Fibroblast of pulmonary artery (primary cell): ENCODE measurements at places on chromosomes 6 and 20.
A peak's percentile ranks its signal among the peaks of the same experiment; 100 is the strongest.

DNA sequence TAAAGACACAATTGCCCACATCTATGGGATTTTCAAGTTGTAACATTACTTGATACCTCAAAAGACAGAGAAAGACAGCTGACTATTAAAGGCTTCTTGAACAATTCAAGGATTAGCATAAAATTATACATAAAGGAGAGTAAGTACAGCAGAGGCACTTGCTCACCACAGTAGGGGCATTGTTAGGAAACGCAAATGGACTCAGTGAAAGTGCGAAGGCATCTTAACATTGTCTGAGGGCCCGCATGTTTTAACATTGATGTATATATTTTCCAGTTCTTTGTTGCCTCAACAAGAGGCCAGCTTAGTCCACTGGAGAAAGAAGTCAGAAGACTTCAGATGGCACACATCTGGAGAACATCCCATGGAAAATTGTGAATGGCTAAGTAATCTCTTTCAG lies 115.4 kb downstream of the SIM1 start:
- DNase-seq = no peak

DNA sequence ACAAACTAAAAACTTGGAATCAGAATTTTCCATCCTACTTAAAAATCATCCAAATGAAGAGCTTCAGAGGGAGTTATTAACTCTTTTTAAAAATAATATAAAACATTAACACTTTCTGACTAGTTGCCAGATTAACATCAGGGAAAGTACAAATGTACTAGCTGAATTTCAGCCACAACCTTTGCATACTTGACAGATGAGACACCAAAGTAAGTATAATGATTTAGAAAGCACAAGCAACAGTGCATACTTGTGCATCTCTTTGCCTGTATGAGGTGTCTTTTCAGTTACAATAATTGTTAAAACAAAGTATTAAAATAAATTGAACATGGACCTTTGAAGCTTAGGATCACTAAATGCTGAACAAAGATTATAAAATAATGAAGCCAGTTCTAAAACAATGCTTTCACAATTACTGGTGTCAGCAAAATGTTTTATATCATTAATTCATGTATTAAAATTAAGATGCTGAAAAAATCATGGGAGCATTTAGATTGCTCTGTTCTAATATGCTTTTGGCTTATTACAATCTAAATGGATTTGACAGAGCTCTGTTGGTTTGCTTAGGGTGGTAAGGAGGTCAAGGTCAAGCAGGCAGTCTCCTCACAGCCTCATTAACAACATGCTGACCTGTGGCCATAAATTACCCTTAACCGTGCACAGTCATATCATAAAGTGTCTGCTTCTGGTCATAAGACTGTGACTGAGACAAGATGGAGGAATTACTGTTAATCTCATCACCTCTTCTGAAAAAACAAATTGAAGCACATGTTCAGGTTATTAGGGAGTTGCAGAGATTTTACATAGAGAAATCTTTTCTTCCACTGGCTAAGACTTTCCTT lies 15.1 kb downstream of the RNF217 start:
- DNase-seq = peak; percentile 42

DNA sequence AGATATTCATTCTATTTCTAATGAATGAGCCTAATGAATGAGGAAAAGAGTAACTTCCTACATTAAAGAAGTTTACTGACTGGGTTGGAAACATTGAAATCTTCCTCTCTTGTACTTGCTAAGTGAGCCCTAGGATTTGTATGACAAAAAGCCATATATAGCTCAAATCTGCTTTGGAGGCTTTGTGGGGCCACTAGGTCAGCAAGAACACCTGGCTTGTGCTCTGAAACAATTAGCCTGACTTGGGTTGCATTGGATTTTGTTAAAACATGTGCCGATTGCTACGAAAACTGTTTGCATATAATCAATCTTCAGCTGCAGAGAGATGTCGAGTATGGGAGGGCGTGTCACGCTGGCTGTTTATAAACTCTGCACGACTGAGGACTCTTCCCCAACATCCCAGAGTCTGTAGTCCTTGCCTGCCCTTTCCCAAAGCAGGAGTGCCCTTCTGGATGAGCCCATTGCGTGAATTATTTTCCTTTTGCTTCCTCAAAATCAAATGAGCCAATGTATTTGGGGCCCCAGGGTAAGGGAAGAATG lies 684.8 kb downstream of the DHX35 start:
- no peak for DNase-seq

GRCh38 chr20:61252601-61253263 lies 671 bp downstream of the CDH4 start:
- DNase-seq = no peak

DNA sequence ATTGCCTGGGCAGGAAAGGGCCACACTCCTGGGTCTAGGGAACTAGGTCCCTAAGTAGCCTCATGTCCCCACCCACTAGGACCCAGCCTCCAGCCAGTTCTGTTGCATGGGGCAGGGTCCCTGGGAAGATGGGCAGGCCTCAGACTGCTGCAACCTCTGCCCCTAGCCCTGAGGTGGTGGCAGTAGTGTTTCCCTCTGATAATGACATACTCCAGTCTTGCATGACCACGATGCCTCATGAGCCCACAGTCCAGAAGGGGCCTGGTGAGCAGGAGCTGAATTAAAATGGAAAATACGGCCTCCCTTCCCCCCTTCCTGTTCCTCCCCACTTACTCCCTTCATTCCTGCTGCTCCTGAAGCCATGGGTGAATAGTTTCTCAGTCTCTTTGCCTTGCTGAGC lies 36.0 kb upstream of the SCRT2 start:
- no peak for DNase-seq
